ENCODE measurements at places on chromosomes 16 and 17.

GRCh38 chr16:8182761-8183160, 407.6 kb downstream of the TMEM114 start:
- no peak for DNase-seq

- peak; percentile 93 for DNase-seq
Observed at GRCh38 chr17:62627219-62627903, at the start of gene MRC2. TSS of gene MRC2 (plus strand) at chr17:62627670. CDS start at chr17:62627803, 133 bp downstream.

DNA sequence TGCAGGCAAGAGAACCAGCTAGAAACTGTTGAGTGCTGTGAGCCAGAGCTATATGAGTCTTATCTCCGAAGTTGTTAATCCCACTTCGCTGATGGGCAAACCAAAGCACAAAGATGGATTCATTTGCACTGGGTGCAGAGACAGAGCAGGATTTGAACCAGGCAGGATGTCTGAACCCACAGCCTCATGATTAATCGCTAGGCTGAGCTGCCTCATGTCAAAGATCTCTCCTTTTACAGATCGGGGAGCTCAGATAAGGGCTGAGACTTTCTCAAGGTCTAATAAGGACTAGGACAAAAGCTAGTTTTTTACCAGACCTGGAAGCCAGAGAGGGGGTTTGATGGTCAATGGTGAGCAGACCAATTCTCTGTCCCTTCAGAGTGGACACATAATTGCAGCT, 51.5 kb downstream of the GINS3 start:
- DNase-seq, result no peak

DNA sequence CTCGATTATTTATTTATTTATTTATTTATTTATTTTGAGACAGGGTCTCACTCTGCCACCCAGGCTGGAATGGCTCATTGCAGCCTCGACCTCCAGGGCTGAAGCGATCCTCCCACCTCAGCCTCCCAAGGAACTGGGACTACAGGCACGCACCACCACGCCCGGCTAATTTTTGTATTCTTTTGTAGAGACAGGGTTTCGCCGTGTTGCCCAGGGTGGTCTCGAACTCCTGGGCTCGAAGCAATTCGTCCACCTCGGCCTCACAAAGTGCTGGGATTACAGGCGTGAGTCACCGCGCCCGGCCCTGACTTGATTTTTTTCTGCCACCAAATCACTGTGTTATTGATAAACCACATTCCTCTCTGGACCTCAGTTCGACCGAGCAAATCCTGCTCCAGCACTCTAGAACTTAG, 758 bp upstream of the RPL23A start:
- DNase-seq, result no peak

DNA sequence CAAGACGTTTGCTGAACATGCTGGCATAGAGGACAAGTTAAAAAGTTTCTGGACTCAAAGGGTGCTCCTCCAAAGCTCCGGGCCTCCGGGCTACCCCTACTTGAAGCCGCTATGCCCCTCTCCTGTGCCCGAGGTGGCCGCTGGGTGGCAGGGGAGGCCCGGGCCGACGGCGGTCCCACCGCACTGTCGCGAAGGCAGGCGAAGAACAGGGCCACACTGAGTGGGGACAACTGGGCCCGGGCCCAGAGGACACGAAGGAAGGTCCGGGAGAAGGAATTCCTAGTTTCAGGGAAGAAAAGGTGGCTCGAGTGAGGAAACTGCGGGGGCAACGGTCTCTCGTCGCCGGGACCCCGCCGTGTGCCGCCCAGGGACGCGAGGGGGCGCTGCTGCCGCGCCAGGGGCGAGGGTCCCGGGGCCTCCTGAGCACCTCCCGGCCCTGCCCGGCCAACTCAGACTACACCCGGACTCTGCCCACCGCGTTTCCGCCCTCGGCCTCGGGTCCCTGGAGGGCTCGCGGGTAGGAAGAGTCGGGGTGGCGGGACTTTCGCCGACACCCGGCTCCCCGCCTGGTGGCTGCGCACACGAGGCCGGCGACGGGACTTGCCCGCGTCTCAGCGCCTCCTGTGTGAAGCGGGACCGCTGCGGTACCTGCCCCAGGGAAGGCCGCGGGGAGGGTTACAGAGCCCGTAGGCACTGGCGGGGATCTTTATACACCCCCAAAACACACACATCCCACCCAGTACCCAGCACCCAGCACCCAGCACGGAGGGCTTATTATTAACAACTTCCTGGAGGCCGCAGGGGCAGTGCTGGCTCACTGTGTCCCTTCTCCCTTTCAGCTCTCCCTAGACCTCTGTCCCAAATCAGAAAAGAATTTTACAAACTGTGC, 772 bp upstream of the CHCT1 start:
- DNase-seq, result peak; percentile 87

- no peak for DNase-seq
Observed at GRCh38 chr17:79706931-79707850, 23.6 kb upstream of the ENPP7 start.

- DNase-seq, result no peak
Observed at GRCh38 chr17:17079336-17079735, 37.1 kb downstream of the MPRIP start.

- no peak for DNase-seq
Observed at GRCh38 chr16:77539421-77540034, 104.7 kb upstream of the ADAMTS18 start.

GRCh38 chr17:41559548-41559947, 12.3 kb downstream of the KRT9 start:
- DNase-seq, result no peak

- peak; percentile 40 for DNase-seq
Observed at GRCh38 chr16:26645614-26646013, 421.1 kb upstream of the C16orf82 start.

DNA sequence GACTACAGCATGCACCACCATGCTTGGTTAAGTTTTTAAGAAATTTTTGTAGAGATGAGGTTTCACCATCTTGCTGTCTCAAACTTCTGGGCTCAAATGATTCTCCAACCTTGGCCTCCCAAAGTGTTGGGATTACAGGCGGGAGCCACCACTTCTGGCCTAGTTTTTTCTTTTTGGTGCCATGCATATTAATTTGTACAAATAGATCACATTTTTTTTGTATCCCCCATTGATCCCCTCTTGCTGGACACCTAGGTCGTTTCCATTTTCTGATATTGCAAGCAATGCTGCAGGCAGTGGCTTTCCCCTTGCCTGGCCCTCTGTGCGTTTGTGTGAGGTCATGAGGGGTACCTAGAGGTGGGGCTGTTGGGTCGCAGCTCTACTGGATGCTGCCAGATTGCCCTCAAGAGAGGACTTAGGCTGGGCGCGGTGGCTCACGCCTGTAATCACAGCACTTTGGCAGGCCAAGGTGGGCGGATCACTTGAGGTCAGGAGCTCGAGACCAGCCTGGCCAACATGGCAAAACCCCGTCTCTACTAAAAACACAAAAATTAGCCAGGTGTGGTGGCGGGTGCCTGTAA, 23.8 kb downstream of the RAP1GAP2 start:
- DNase-seq, result no peak

GRCh38 chr17:18968345-18968744, 16.4 kb downstream of the SLC5A10 start:
- peak; percentile 25 for DNase-seq

GRCh38 chr16:82456683-82457082, 170.1 kb upstream of the CDH13 start:
- peak; percentile 63 for DNase-seq

- no peak for DNase-seq
Observed at GRCh38 chr16:69833357-69834282, 71.5 kb downstream of the WWP2 start.

DNA sequence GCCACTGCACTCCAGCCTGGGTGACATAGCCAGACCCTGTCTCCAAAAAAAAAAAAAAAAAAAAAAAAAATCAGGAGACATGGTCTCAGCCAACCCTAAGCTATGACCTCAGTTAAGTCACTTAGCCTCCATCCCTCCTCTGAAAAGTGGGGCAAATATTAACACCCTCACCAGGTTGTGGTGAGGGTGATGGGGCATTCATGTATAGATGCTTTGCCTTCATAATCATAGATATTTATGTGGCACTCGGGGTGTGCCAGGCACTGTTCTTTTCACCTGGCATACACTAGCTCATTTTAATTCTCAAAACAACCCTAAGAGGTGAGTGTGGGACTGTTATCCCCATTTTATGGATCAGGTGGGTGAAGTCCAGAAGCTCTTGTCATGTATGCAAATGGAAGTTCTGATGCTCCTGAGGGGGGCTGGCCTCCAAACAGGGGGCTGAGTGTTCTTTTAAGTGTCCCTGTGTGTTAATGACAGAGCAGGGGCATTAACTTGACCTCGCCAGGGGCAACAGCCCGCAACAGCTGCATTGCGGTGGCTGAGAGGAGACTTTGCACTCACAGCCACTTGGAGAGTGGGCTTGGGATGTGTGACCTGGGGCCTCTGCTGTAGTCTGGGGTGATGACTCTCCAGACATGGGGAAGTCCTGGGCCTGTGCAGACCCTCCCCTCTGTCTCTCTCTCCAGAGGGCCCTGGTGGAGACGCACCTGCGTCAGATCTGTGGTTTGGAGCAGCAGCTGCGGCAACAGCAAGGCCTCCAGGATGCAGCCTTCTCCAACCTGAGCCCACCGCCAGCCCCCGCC, 4.1 kb downstream of the TBKBP1 start:
- no peak for DNase-seq

DNA sequence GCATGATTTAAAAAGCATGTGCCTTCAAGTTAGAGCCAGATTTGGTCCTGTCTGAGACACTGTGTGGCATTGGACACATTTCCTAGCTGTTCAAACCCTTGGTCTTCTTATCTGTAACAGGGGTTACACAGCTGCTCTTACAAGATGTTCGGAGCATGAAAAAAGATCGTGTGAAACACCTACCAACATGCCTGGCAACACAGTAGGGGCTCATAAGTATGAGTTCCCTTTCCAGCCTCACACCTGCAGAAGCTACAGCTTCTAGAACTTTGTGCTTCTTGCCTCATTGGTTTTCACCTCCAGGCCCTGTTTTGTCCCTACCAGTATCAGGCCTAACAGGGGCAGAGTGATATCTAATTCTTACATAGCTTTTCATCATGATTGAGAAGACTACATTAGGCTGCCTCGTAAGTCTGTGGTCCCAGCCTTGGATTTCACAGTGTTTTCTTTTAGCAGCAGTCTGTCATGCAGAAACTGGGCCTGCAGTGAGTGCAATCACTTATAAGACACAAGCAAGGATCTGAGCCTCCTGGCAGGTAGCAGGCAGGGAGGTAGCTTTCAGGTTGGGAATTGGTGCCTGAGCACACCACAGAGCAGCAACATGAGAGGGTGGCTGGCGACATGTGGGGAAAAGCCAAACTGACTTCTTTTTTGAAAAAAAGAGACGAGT, 78.8 kb downstream of the CCDC182 start:
- DNase-seq, result no peak

DNA sequence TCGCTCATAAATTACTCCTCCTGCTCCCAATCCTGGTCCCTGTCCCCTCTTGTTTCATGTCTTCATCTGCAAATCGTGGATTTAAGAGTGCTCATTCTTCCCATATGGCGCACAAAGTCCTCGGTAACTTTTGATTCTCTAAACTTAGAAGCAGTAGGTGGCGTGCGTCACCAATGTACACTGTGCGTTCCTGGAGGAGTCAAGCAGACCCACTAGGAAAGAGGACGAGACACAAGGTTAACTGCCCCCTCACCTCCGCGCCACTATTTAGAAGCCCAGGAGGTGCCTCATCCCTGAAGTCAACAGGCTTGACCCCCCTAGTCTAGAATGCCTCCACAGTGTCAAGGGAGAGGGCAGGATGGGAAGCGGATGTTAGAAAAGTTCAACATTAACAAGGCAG, 2.9 kb downstream of the SLC13A5 start:
- no peak for DNase-seq

DNA sequence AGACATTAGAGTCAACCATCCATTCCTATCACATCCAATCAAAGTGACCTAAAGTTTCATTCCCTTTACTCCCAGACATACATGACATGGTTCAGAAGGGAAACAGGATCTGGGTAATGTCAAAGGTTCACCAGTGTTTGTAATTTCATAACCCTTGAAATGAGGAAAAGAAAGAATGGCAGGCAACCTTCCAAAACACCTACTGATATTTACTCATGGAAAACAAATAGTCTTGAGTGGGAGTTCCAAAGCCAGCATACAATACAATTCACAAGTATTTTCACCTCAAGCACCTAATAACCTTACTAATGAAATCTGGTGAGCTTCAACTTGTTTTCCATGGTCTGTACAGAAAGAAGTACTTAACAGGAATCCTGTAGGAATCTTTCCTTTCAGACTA, 72.5 kb upstream of the AXIN2 start:
- DNase-seq, result no peak

GRCh38 chr17:76793775-76794174, 55.9 kb downstream of the MFSD11 start:
- DNase-seq, result peak; percentile 75

DNA sequence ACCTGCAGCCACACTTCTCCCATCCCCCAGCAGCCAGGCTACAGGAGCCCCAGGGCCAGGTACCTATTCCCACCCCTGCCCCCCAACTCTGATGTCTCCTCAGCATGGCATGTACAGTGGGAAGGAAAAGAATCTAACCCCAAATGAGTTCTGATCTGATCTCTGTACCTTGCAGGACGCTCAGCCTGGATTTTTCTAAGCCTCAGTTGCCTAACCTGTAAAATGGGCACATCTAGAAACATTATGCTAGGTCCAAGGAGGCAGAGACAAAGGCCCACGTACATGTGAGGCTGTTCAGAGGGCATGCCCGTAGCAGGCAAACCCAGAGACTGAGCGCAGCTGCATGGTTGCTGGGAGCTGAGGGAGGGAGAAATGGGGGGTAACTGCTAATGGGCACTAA, 35.1 kb downstream of the SLC38A8 start:
- no peak for DNase-seq

GRCh38 chr17:7864995-7865650, 7.3 kb downstream of the CYB5D1 start:
- DNase-seq, result no peak

- DNase-seq, result no peak
Observed at GRCh38 chr17:32943647-32944191, 15.8 kb downstream of the TMEM98 start.

GRCh38 chr16:2752850-2753732, 653 bp downstream of the SRRM2 start:
- DNase-seq, result peak; percentile 87

- DNase-seq, result peak; percentile 65
Observed at GRCh38 chr16:47523342-47524006, 62.3 kb downstream of the PHKB start.

GRCh38 chr16:85185303-85186100, 73.2 kb upstream of the CIBAR2 start:
- no peak for DNase-seq

All from NB4 (cell line).